ENCODE measurements at places on chromosomes 12 and 14.

- no peak for DNase-seq
These were observed 60.8 kb downstream of the SAMD4A start for GRCh38 chr14:54627540-54628363.

DNA sequence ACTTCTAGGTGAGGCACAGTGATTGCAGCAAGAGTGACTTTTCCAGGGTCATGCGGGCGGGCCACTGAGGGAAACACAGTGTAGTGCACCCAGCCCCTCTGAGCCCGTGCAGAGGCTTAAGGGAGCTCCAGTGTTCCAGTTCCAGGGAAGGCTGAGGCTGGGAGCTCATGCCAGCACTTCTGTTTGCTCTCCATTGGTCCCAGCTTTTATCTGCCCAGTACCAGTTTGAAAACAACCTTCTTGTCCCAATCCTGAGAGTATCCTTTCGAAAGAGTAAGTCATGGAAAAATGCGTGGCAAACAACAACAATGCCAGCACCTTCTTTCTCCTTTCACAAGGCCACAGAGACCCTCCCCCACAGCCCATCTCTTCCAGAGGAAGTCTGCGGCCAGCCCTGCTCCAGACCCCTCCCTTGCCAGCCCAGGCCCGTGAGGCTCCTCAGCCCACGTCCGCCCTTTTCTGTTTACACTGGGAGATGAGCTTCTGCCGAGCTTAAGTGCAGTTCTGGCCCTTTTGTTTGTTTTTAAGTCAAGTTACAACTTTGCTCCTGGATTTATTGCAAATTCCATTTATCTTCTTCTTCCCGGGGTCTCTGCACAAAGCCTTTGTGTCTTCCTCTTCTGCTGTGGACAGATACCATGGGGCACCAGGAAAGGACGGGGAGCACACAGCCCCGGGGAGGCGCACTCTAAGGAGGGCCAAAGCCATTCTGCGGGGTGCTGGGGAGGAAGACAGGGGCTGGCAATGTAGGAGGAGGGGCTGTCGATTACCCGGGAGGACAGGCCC is 185.6 kb downstream of the ZFP36L1 start:
- DNase-seq = peak; percentile 67

DNA sequence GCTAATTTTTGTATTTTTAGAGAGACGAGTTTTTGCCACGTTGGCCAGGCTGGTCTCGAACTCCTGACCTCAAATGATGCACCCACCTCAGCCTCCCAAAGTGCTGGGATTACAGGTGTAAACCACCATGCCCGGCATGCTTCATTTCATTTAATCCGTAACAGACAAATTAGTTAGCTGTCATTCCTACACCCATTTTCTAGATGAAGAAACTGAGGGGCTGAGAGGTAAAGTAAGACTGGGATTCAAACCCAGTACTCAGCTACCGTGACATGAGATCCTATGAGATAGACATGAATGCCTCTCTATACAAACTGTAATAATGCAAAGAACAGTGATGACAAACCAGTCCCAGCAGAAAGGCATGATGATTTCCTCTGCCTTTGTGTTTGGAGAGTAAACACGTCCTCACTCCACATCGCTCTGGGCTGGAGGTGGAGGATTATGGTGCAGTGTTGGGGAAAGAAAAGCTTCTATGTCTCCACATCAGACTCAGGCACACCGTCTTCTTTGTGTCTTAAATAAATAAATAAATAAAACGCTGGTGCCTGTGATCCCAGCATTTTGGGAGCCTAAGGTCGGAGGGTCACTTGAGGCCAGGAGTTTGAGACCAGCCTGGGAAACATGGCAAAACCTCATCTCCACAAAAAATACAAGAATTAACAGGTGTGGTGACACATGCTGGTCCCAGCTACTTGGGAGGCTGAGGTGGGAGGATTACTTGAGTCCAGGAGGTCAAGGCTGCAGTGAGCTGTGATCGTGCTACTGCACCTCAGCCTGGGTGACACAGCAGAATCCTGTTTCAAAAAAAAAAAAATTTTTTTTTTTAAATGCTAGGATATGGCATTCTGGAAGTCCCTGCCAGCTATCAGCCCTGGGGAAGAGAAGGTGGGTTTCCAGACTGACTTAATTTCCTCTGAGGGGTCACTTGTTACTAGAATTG is 10.5 kb downstream of the VSX2 start:
- DNase-seq = no peak

DNA sequence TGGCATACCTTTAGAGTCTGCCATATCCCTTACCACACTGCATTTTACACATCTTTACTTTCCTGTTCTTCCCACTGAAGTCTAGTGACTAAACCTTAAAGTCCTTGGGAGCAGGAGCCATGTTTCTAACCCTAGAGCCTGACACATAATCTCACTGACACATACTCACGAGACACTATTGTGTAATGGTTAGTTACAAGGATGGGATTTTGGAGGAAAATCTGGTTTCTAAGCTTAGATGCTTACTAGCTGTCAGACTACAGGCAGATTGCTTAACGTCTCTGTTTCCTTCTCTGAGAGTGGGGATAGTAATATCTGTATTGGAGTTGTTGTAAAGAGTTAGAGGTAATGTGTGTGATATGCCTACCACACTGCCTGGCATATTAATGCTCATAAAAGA is 6.2 kb upstream of the DYRK4 start:
- no peak for DNase-seq

DNA sequence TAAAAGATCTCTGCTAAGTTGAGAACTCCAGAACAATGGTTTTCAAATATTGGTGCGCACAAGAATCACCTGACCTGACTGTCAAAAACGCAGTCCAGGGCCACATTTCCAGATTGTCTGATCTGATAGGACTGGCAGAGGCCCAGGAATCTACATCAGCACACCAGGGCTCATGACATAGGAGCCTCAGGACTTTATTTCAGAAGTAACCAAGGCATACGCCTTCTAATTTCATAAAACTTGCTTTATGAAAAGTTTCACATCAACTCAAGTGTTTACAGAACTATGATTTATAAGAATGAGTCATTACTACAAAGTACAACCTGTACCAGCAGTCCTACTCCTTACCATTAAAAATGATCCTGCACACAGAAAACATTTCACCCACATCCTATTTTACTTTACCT is 47.7 kb upstream of the PTPRO start:
- DNase-seq = no peak

DNA sequence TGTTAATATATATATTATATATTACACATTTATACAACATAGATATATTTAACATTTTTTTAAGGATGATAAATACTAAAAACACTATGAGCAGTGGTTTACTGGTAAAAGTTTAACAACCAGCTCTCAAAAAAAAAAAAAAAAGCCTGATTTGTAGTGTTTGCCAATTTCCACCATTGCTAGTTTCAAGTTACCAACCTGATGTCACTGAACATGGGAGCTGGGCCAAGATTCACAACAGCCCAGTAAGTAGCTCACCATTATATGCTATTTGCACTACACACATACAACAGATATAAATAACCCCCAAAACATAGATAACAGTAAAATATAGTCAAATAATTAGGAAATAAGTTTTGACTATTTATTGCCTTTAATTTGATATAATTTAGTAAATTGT is 28.9 kb upstream of the TMX1 start:
- peak; percentile 78 for DNase-seq

DNA sequence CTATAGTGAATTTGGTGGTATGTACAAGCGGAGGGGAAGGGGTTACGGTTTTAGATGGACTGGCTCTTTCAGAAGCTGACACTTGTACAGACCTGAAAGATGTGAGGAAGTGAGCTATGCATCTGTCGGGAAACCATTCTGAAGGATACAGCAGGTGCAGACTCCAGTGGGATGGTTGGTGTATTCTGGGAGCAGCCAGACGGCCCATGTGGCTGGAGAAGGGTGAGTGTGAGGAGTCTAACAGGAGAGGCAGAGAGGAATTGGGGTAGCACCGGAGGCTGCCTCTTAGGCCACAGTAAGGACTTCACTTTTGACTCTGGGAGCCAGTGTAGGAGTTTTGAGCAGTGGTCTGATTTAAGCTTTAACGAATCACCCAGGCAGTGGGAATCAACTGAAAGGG is 90.7 kb downstream of the APAF1 start:
- no peak for DNase-seq

GRCh38 chr12:26831951-26832821 is 808 bp downstream of the ITPR2 start:
- peak; percentile 71 for DNase-seq

DNA sequence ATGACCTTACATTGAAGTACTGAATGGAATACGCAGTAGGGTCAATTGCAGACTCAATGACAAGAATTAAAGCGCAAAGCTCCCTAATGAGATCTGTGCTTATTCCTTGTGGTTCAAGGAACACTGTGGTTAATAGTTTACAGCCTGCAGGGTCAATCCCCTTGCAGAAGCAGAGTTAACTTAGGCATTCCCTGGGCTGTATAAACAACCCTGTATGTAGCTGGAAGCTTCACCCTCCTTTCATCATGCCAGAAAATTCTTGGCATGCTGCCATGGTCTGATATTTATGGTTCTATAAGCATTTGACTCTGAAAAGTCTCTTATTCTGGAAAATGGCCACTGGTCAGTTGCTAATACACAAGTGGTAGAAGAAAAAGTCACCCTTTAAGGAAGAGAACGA is 227.7 kb downstream of the NOVA1 start:
- DNase-seq = peak; percentile 50

DNA sequence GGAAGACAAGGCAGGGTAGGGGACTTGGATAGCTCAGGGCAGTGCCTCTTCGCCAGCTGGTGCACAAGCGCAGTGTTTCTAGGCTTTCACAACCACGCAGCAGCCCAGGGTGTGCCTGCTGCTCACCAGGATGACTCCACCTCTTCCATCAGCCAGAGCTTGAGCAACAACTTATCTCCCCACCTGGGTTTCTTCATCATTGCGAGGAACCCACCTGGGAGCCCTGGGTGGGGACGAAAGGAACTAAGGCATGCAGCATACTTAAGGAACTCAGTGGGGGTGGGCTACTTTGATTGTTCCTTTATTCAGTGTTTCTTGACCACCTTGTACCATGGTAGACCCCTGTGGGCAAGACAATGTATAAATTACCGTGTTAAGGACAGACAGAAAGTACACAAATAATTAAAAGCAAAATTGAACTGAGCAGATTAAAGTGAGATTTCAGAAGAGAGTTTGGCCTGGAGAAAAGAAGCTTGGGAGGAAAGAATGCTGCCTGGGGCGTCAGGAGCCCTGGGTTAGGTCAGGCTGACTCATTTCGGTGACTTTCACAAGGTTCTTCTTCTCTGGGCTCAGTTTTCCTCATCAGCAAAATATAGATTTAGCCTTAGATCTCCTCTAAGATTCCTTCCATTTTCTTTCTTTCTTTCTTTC is 22.9 kb downstream of the KRT18 start:
- DNase-seq = no peak

DNA sequence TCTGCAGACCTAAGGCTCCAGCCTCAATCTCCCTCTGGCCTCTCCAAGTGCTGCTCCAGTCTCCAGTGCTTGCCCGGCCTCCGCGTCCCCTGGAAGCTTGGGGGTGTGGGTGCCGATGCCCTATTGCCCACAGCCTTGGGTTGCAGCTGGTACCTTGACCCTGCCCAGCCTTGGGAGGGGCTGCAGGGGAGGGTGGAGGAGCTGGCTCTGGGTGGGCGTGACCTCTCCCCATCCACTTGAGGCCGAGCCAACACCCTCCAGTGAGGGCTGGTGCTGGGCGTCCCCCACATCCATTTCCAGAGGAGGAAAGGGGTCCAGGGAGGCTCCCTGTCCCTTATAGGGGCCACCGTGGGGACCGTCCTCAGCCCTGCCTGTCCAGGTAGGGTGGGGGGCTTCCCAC is 24.1 kb downstream of the KIF26A start:
- no peak for DNase-seq

DNA sequence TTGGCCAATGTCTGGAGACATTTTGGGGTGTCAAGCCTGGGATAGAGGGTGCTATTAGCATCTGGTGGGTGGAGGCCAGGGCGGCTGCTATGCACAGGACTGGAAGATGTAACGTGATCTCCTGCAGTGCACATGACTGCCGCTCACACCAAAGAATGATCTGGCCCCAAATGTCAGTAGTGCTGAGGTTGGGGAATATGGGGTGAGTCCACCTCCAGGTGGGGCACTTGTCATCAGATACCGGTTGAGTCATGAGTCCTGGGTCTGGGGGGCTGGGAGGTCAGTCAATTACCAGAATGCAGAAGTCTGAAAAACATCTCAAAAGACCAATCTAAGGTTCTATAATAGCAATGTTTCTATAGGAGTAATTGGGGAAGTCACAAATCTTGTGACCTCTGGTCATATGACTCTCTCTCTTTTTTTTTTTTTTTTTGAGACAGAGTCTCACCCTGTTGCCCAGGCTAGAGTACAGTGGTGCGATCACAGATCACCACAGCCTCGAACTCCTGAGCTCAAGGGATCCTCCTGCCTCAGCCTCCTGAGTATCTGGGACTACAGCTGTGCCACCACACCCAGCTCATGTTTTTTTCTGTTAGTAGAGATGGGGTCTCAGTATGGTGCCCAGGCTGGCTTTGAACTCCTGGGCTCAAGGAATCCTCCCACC is 6.0 kb upstream of the SDSL start:
- no peak for DNase-seq

- no peak for DNase-seq
These were observed 29.0 kb downstream of the GPRC5D start for GRCh38 chr12:12922978-12923377.

GRCh38 chr12:112170376-112170775 is 45.0 kb downstream of the TRAFD1 start:
- DNase-seq = no peak

DNA sequence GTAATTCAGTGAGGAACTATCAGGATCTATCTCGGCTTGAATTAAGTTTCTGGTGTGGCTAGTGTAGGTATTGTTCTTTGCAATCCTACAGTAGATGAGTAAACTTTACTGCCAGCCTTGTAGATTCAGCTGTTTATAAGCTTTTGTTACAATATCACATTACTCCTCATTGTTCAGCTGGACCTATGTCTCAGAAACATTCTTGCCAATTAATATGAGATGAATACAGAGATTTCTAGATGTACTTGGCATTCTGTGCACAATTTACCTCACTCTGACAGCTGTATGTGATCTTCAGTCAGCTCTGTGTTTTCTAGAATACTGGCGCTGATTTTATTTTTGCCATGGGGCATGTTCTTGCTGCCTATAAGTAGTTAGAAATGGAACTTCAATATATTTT is 55.7 kb downstream of the METTL25 start:
- DNase-seq = peak; percentile 18

DNA sequence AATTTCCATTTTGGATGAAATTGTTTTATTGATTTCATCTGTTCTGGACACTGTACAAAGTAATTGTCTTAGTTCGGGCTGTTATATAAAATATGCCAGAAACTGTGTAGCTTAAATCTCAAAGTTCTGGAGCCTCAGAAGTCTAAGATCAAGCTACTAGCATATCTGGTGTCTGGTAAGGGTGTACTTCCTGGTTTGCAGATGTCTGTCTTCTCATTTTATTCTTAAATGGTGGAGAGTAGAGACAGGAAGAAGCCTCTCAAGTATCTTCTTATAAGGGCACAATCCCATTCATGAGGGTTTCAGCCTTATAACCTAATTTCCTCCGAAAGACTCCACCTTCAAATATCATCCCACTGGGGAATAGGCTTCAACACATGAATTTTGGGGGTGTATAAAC is 51.3 kb downstream of the MON2 start:
- DNase-seq = no peak
